Stimulated activated CD8-positive, alpha-beta memory T cell treated with anti-CD3 and anti-CD28 coated beads, Interleukin-7, amount 100 ng/mL, for 1 hour (primary cell): ENCODE measurements at places on chromosomes 2 and 18.

- DNase-seq: no peak
These were observed 234.3 kb upstream of the LYPD1 start for GRCh38 chr2:132904142-132904842.

- DNase-seq: no peak
These were observed 181.9 kb upstream of the DLGAP1 start for GRCh38 chr18:4636967-4637366.

DNA sequence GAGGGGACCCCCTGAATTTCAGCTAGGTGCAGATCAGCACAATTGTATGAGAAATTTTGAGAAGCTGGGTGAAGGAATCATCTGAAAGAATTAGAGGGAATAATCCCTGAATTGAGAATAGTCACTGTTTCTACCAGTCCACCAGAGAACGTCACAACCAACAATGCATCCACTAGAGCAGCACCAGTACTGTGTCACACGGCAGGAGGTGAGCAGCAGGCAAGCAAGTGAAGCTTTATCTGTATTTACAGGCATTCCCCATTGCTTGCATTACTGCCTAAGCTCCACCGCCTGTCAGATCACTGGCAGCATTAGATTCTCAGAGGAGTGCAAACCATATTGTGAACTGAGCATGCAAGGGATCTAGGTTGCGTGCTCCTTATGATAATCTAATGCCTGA, 40.7 kb downstream of the GDF7 start:
- no peak for DNase-seq

DNA sequence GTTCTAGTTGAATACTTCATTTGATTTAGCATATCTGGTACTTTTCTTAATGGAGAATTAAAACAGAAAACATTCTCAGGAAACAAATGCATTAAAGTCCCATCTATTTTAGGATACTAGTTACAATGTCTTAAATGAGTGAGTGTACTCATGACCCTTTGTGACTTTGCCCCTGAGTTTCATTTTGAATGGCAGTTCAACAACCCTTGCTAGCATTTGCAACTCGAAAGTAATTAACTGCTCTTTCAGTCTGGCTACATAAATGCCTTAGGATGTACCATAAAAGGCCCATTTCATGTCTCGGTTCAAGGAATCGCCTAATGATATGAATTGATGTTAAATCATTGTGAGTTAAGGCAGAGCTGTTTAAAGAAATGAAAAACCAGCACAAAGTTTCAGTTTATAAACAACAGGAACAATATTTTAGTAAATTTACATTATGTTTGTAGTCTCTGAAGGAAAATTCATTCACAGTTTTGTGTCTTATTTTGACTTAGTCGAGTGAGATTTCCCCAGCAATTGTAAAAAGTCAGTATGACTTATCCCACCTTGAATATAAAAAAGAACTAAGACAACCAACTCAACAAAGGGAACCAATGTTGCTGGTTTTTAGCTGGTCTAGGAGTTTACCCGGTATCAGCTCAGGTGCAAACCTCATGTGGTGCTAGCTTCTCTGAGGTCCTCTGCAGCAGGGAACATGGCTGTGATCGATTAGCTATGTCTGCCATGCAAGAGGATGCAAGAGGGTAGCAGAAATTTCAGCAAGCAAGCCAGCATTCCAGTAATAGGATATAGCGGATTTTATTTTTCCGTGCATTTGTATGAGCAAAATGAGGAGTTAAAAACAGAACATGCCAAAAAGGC, 386.2 kb downstream of the PTPRM start:
- no peak for DNase-seq

GRCh38 chr2:185628985-185629384, 109.6 kb upstream of the FSIP2 start:
- no peak for DNase-seq

DNA sequence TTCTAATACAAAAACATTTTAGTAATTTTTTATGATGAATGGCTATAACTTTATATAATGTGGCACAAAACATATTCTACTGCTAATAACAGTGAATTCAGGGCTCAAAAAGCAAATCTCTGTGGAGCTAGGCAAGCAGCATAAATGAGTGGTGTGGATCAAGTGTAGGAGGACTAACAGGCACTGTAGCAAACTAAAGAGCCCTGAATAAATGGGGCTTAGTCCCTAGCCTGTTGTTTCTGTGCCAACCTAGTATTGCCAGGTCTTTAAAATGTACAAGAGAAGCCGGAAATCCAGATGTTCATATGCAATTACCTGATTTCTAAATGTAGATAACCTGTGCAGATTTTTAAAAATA, 18.5 kb downstream of the REL start:
- DNase-seq: no peak

DNA sequence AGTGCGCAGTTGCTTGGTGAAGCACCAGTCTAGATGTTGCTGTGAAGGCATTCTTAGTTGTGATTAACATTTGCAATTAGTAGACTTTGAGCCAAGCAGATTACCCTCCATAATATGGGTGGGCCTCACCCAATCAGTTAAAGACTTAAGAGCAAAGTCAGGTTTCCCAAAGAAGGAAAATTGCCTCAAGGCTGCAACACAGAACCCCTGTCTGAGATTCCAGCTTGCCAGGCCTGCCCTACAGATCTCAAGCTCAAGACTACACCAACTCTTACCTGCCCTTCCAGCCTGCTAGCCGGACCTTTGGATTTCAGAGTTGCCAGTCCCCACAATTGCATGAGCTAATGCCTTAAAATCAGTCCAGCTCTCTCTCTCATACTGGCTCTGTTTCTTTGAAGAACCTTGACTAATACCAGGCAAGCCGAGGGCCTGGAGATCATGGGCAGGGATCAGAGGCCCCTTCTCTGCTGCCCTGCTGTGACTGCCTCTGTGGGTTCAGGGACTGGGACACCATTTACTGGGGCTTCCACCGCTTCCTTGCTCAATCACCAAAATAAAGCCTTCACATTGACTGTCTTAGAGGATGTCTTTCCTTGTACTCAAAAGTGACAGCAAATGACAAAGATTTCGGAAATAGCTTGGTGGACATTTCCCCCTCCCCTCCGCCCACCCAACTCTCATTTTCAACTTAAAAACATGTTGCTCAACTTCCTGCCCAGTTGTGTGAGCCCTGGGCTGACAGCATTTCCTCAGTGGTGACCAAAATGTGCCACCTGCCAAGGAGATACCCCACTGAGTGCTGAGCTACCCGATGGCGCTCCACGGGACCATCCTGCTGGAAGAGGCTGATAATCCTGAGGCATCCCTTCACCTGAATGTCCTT, 86.7 kb downstream of the GALNT14 start:
- no peak for DNase-seq

- DNase-seq: no peak
These were observed 9.0 kb upstream of the ARHGEF4 start for GRCh38 chr2:130827502-130828251.

GRCh38 chr2:19332503-19332902, 25.9 kb downstream of the OSR1 start:
- no peak for DNase-seq

DNA sequence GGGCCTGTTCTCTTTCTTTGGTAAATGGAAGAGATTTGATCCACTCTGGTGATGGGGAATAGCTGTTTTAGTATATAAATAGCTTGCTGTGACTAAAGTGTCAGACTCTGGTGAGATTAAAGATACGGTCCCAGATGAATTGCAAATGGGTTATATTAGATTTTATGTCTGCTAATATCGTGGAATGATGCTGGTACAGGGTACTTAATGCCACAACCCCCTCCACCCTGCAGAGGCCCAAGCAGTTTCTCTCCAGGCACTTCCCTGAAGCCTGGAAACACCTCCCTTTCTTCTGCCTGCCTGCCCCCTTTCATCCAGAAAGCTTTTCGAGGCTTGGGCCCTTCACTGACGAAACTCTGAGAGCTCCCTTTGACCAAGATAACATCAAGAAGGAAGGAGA, 21.4 kb upstream of the RFX8 start:
- no peak for DNase-seq

DNA sequence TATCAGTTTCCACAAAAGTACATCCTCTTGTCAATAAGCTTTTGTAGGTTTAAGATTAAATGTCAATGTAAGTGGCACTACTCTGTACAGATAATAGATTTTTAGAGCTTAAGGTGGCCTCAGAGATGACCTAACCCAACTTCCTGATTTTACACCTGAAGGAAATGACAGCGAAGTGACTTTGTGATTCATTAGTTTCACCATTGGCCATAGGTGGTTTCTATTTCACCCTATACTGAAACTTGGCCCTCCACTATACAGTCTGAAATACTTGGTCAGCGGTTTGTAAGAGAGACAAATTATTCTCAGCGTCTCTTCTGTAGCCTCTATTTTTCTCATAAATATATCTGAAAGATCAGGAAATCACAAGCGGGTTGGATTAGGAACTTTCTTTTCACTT, 330.4 kb upstream of the FAM98A start:
- DNase-seq: no peak

- no peak for DNase-seq
These were observed 1452.6 kb upstream of the ACVR2A start for GRCh38 chr2:146392186-146392585.

- DNase-seq: no peak
These were observed 102.9 kb downstream of the CDC42EP3 start for GRCh38 chr2:37568565-37568964.

- DNase-seq: no peak
These were observed 155.0 kb upstream of the MAPRE2 start for GRCh38 chr18:34886177-34886576.

DNA sequence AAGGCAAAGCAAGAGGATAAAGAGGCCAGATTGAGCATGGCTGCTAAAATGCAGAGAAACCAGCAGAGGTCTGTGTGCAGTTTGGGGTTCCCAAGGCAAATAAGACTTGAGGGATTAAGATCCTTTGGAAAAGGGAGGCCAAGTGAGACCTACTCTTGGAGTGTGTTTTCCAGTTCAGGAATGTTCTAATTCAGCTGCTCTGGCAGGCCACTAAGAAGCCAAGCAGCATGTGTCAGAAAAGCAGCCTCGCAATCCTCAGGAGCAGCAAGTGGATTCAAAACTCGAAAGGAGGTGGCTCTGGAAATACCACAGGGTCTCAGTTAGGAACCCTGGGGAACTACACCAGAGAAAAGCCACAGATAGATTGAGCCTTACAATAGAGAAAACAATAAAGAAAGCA, 569.2 kb downstream of the METTL4 start:
- DNase-seq: no peak

DNA sequence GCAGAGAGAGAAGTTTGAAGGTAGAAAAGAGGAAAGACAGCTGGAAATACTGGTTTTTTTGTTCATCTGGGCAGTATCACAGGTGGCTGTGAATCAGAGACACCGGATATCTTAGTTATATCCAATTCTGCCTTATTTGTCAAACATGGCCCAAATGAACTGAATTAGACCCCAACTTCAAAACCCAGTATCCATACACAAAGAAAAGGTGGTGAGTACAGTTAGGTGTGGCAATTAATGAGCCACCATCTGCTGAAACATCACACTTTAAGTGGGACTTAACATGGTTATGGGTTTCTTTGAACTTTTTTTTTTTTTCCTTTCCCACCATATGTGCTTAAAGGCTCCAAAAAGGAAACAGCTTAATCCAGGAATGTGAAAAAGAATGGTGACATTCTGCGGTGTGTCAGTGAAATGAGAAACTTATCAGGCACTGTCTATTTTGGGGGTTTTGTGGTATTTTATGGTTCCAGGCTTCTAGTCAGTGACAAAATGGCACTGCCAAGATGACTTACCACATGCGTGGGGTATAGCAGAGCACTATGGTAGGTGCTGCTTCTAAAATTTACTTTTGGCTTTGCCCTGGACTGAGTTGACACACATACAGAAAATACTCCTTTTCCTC, 5.0 kb upstream of the TMEM178A start:
- DNase-seq: no peak

DNA sequence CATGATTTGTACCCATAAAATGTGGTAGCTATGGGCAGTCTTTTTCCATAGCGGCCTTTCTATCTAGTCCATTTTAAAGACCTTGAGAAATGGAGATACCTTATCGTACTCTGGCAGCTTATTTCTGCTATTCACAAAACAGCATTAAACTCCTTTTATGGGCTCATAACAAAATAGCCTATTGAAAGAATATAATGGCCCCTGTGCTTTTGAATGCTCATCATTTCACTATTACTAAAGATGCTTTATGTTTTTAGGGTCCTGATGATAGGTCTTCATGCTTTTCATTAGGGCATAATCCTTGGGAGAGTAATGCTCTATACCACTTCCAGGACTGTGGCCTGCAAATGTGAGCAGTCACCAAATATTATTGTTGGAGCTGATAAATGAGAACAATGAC, 7.3 kb upstream of the TMEM178A start:
- DNase-seq: no peak

GRCh38 chr18:3892152-3892551, 442.2 kb downstream of the TGIF1 start:
- no peak for DNase-seq

GRCh38 chr18:58060254-58060653, 16.2 kb downstream of the NEDD4L start:
- no peak for DNase-seq

GRCh38 chr18:51953521-51953920, 386.5 kb upstream of the DCC start:
- no peak for DNase-seq

- no peak for DNase-seq
These were observed 675.5 kb upstream of the SLC8A1 start for GRCh38 chr2:41127351-41127750.

DNA sequence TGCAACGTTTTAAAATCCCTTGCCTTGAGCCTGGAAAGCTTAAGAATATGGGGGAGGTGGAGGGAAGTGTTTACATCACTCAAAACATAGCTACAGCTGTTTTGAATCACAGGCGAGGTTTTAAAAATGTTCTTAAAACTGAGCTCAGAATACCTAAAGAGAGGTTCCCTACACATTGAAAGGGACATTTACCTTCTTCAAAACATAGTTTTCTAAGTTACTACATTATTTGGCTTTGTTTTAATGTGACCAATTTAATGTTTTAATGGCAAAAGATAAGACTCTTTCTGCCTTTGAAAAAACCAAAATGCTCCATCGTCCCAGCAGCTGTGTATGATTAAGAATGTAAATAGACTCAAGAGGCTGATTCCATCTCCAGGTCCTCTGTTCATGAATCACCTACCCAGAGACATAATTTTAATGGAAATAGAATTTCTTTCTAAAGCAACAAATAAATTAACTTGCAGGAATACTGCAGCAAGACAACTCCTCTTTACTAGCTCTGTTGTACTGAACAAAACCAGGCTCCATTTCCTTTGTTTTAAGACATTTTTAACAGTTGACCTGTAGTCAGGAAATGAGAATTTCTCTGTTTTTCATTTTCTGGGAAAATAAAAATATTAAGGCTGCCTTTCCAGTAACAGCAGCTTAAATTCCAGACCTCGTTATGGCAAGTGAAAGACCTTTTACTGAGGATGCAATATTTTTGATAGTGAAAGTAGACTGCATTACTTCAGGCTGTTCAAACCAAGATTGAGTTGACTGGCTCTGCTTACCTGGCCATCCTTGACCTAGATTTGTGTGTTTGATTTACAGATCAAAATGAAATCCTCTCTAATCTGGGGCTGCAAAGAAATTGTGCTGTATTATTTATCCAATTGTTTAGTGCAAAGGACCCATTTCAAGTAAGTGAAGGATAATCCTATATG, 33.7 kb upstream of the WDR75 start:
- no peak for DNase-seq

DNA sequence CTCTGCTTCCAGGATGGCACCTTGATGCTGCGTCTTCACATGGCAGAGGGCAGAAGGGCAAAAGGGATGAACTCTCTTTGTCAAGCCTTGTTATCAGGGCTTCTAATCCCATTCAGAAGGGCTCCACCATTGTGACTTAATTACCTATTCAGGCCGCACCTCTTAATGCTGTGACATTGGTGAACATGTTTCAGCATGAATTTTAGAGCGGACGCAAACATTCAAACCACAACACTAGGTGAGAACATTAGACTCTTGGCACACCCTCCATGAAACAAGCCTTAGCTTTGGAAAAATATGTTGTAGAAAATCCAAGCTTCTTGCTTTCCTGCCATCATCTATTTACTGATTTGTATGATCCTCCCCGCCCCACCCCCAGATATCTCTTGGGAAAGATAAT, 17.9 kb downstream of the DAW1 start:
- DNase-seq: no peak
